ENCODE measurements at places on chromosomes 13 and 19. TPM values are rescaled to one million over a fixed set of nuclear protein-coding genes. Genes with fewer than 3 reads are reported as not detected.

The ZNF440 gene
- 3.5 TPM for total RNA-seq

The SYNE4 gene
- total RNA-seq: 0.91 TPM

The MISP3 gene
- total RNA-seq: 0.54 TPM

The HCST gene
- not detected for total RNA-seq

The CYP2A7 gene
- not detected for total RNA-seq

The SHISA7 gene
- total RNA-seq: not detected

The CXCL17 gene
- total RNA-seq: not detected

The TCF3 gene
- 79.7 TPM for total RNA-seq

The ATP1A3 gene
- total RNA-seq: not detected

The ZNF675 gene
- 8.8 TPM for total RNA-seq

The CD70 gene
- 14.7 TPM for total RNA-seq

The ZMYM2 gene
- 62.2 TPM for total RNA-seq

The SULT2B1 gene
- not detected for total RNA-seq

The TRIP10 gene
- 45.4 TPM for total RNA-seq

The ZNF730 gene
- not detected for total RNA-seq

The FSD1 gene
- total RNA-seq: not detected

The PTH2 gene
- not detected for total RNA-seq

The RXFP2 gene
- total RNA-seq: not detected

The CCDC194 gene
- 0.37 TPM for total RNA-seq

The ZNF865 gene
- 12.2 TPM for total RNA-seq

The BEST2 gene
- 0.70 TPM for total RNA-seq

The TEX29 gene
- total RNA-seq: not detected

The HCN2 gene
- 1.2 TPM for total RNA-seq

The ZNF563 gene
- 1.1 TPM for total RNA-seq

The ZNF415 gene
- total RNA-seq: not detected

The FCGBP gene
- total RNA-seq: 0.96 TPM

The EFNA2 gene
- not detected for total RNA-seq

The KLK15 gene
- not detected for total RNA-seq

The GSX1 gene
- not detected for total RNA-seq

Data from MCF 10A (cell line).